AG04449 (cell line): ENCODE measurements at places on chromosomes 11 and 22.

- no peak for DNase-seq
Measured at GRCh38 chr11:119643212-119643875, 85.7 kb downstream of the NECTIN1 start.

DNA sequence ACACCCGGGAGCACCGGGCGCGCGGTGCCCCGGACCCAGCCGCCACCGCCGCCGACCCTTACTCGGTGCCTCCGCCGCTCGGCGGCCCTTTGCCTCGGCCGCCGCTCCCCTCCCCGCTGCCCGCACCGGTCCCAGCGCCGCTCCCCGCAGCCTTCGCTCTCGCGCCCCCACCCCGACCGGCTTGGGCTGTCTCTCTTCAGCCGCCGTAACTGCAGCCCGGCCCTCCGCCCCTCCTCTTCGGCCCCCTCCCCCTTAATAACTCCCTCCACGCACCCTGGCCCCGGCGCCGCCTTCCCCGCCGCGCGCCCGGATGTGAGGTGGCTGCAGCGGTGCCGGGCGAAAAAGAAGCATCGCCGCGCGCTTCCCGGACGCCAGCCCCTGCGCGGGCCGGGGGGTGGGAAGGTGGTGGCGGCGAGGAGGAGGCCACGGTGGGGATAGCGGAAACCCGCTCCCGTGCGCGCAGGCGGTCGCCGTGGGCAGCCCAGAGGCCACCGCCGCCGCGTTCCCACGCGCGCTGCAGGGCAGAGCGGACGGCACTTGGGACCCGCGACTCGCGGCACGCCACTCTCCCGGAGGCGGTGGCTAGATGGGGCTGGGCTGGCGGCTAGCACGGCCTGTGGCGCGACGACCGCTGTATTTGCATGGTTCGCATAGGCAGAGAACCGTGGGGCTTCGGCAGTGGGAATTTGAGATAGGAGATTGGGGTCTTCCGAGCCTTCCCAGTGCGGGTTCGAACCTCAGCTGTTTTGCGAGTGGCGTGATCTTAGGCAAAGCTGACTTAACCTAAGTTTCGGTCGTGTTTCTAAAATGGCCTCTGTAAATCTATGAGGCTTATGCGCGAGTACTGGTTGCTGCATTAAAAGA lies at the start of gene EIF4ENIF1:
TSS of gene EIF4ENIF1 (minus strand) at position 211 of the 864 bp plus-strand sequence. CDS start 1,124 bp downstream, outside the sequence.
- DNase-seq: no peak

DNA sequence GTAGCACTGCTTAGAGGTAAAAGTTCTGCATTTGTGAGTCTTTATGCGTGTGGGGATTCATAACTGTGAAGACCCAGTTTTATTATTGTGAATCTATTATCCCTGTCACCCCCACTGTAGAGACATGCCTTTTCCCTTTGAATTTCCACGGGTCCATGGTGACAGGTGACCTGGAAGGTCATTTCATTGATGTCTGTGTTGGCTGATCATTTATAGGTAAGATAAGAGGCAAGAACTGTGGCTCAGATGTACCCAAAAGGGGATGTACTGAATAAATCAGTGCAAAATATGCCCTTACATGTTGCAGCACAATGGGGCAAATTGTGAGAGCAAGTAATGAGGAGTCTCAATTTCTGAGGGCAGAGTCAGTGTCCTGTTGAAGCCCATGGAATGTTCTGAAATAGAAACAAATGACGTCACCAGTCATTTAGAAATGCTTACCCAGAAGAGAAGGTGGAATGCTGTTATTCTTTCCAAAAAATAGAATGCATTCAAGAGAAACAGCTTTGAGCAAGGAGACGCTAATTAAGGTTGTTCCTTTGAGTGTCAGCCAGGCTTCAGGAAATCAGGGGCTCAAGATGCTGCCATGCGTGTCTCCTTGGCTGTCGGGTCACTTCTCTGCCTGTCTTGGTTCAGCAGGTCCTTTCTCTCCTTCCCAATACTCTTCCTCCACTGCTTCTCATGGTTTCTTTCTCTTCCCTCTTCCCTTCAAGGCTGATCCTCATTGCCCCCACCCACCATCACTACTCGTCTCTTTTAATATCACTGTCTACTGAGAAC lies 118.7 kb upstream of the E2F8 start:
- DNase-seq: peak; percentile 26

GRCh38 chr11:32462011-32462690 lies 26.8 kb upstream of the WT1 start:
- DNase-seq: no peak

DNA sequence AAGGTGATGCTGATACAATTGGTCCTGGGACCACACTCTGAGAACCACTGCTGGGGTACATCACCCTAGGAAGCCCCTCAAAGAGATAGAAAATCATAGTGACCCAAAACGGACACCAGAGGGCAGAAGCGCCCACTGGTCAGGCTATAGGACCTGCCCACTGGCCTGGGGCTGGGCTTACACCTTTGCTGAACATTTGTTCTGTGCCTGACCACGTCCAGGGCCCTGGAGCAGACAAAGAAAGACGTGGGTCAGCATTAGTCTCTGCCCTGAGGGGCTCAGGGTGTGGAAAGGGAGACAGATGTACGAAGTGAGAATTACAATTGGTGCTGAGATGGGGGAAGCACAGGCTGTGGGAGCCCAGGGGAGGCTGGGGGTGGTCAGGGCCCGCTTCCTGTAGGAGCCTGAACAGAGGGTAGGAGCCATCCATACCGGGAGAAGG lies 14.4 kb upstream of the SERPINH1 start:
- DNase-seq: no peak
